Effector CD8-positive, alpha-beta T cell (primary cell): ENCODE measurements at places on chromosomes 1 and 21.

DNA sequence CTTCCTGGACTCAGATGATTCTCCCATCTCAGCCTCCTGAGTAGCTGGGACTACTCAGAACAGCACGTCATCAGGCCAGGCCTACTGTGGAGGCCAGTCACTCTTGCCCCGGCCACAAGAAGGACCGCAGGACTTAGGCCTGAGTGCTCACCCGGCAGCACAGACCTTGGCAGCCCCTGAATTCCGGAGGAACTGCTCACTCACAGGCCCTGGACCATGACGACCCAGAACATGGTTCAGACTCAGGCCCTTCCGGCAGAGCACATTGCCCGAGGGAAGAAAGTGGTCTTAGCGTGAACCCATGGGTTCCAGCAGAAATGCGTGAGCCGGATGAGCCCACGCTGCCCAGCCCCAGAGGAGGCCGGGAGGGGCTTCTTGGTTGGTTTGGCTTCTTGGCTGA is 177.3 kb upstream of the TMEM51 start:
- DNase-seq: no peak

- DNase-seq: no peak
Measured at GRCh38 chr1:193157360-193157759, 29.1 kb downstream of the B3GALT2 start.

DNA sequence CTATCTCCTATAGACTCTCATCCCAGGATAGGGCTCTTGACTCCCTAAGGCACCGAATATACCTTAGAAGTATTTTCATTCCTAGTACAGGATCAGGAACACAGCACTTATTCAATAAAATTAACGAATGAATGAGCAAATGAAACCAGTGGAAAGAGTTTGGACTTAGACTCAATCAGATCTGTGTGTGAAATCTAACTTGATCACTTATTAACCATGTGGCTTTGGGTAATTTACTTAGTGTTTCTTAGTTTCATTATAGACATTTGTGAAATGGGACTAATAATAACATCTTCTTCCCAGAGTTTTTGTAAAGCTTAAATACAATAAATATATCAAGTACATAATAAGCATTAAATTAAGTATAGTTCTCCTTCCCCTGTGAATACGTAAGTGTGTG is 230.1 kb downstream of the ADGRL2 start:
- DNase-seq: no peak

GRCh38 chr1:1336931-1337792 is 6.1 kb downstream of the TAS1R3 start:
- DNase-seq: no peak

DNA sequence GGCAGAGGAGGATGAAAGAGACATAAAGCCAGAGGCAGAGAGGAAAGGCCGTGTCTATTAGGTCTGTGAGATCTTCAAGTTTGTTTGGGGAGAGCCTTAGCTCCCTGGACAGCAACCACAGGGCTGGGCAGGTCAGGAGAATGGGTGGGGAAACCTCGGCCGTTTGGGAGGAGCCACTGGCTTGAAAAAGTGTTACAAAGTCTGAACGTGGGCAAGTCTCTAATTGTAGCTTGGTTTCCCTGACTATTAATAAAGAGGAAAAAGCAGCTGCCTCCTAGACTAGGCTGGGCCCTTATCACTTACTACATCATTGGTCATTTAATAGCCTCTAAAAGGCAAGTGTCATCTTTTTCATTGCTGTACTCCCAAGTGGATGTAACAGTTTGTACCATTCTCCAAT is at the start of gene CCDC17:
Gene CCDC17, minus strand, starts transcription at position 83 of the 400 bp plus-strand sequence. CDS start 145 bp downstream, outside the sequence.
- no peak for DNase-seq

DNA sequence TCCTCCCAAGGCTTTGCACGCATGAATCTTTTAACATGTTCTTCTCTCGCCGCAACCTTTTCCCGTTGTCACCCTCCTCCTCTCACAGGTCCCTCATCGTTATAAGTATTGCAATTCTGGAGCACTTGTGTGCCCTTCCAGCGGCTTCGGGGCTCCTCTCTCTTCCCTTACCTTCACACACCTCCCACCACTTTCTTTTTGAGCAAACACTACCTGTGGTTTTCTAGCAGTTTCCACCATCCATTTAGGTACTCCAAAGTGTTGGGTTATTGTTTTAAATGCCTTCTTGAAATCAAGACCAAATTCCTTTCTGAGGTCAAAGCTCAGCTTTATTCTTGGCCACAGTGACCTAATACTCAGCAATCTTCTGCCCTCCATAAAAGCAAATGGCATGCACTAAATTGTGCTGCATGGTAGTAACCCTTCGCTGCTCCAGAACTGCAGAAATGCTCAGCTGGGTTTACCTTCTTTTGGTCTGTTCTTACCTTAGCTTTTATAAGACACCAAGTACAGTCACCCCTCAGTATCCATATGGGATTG is 472.4 kb downstream of the SETD4 start:
- no peak for DNase-seq

DNA sequence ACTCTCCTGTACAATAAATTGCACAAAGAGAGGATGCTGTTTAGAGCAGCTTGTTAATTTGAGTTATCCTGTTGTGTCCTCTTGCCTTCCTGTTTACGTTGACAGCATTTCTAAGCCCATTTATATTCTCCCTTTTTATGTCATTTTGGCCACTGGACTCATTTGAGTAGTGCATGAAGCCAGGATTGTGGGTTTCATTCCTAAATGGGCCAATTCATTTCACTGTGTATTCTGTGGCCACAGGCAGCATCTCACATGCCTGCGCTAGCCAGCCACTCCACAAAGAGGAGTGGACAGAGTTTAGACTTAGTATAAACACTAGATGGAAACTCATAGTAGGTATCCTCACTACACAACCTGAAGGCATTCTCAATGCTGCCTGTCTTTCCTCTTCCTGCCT is 73.4 kb downstream of the DTL start:
- DNase-seq: no peak

DNA sequence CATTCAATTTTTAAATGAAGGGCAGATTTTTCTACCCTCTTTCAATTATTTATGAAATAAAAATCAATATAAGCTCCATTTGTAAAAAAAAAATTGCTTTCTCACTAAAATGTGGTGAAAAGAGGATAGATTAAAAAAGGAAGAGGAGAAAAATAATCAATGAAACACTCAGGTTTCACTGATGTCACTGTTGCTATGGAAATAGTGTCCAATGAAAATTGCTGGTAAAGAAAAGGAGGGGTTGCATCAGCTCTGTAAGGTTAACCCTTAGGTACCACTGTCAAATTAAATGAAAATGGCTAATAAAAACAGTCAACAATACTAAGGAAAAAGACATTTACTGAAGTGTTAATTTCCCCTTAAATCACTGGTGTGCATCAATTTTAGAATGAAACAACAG is 91.6 kb upstream of the TTC39A start:
- DNase-seq: no peak

DNA sequence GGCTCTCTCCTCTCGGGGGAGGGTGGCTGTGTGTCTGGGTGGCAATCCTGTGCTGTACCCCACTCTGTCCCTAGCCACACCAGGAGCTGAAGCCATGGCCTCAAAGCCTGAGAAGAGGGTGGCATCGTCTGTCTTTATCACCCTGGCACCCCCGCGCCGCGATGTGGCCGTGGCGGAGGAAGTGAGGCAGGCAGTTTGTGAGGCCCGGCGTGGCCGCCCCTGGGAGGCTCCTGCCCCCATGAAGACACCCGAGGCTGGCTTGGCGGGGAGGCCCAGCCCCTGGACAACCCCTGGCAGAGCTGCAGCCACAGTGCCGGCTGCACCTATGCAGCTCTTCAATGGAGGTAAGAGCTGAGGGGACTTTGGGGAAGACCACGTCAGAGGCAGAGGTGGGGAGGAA is 6.3 kb downstream of the FBLIM1 start:
- no peak for DNase-seq

GRCh38 chr1:44810101-44810761 is 1.9 kb downstream of the BTBD19 start:
- no peak for DNase-seq

- peak; percentile 51 for DNase-seq
Measured at GRCh38 chr1:205141236-205142101, 19.7 kb upstream of the RBBP5 start.

DNA sequence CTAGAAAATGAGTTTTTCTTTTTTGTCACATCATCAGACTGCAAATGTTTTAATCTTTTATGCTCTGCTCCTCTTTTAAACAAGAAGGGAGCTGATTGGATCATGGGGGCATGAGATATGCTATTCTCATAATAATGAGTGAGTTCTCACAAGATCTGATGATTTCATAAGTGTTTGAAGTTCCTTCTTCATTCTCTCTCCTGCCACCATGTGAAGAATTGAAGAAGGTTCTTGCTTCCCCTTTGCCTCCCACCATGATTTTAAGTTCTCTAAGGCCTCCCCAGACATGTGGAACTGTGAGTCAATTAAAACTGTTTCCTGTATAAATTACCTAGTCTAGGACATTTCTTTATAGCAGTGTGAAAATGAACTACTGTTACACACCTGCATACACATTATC is 218.2 kb downstream of the NRIP1 start:
- no peak for DNase-seq

GRCh38 chr1:41765152-41765551 is 153.6 kb downstream of the HIVEP3 start:
- DNase-seq: no peak

GRCh38 chr21:23664193-23664694 is 1943.0 kb downstream of the MRPL39 start:
- no peak for DNase-seq

GRCh38 chr1:233143241-233143640 is 152.3 kb downstream of the PCNX2 start:
- DNase-seq: no peak

DNA sequence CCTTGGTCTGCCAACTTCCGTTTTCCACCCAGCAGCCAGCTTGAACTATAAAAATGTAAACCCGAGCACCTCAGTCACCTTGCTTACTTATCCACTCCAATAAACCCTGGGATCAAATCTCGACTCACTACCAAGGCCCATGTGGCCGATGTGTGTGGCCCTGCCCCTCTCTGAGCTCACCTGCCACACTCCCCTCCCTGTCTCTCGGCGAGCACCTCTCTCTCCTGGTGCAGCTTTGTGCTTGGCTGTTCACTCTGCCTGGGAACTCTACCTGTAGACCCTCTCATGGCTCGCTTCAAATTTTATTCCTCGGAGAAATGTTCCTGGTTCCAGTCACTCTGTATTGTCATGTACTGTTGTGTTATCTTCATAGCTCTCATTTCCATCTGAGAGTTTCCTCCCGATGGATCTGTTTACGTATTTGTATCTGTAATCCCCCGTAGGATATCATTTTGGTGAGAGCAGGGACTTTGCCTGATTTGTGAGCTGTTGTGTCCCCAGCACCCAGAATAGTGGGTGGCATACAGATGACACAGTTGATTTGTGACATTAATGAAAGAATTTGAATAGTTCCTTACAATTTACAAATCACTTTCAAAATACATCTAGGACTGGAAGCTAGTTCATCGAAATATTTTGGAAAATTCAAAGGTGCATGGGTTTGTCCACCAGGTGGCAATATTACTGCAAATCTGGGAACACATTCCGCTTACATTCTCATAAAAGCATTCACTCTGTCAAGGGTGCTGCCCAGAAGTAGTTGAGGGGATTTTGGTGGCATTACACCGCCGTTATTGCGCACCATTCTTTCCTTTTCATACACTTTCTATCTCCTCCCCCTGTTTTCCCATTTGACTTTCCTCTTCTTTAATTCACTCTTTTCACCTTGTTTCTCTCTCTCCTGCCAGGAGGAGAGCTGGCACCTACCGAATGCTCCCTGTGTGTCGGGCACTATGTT is 95.3 kb downstream of the ABCA4 start:
- no peak for DNase-seq

GRCh38 chr1:2229037-2229864 is 1.1 kb downstream of the SKI start:
- DNase-seq: no peak

GRCh38 chr1:243731974-243732625 is 117.9 kb downstream of the AKT3 start:
- DNase-seq: no peak

- DNase-seq: no peak
Measured at GRCh38 chr1:99675994-99676393, 30.1 kb downstream of the PALMD start.

- no peak for DNase-seq
Measured at GRCh38 chr1:246786606-246787238, 62.5 kb downstream of the SCCPDH start.

GRCh38 chr1:59342801-59343575 is 46.1 kb downstream of the FGGY start:
- DNase-seq: no peak

DNA sequence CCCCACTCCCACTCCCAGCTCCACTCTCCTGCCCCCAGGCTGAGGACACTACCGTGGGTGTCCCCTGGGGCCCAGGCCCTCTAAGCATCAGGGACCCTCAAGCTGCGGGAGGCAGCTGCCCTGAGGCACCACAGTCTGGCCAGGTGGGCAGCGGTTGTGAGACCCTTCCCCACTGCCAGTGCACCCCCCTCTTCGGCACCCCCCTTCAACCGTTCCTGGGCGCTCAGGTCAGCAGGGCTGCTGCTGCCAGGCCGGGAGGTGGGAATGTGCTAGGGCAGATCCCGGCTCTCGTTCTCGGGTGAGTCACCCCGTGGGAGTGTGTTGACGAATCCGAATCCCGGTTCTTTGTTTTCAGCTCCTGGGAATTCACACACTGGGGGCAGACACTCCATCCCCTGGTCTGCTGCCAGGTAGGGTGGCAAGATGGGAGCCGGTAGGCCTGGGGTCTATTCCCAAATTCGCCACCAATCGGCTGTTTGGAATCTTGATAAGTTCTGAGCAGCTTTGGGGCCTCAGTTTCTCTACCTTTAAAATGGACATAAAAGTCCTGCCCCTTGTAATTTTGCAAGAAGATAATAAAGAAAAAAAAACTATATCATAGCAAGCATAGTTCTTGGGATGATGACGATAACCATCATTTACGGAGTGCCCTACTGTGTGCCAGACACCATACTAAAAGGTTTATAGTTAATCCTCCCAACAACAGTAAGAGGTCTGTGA is 28.5 kb upstream of the CASZ1 start:
- no peak for DNase-seq

- DNase-seq: no peak
Measured at GRCh38 chr21:41600116-41600515, 92.2 kb upstream of the TMPRSS2 start.

DNA sequence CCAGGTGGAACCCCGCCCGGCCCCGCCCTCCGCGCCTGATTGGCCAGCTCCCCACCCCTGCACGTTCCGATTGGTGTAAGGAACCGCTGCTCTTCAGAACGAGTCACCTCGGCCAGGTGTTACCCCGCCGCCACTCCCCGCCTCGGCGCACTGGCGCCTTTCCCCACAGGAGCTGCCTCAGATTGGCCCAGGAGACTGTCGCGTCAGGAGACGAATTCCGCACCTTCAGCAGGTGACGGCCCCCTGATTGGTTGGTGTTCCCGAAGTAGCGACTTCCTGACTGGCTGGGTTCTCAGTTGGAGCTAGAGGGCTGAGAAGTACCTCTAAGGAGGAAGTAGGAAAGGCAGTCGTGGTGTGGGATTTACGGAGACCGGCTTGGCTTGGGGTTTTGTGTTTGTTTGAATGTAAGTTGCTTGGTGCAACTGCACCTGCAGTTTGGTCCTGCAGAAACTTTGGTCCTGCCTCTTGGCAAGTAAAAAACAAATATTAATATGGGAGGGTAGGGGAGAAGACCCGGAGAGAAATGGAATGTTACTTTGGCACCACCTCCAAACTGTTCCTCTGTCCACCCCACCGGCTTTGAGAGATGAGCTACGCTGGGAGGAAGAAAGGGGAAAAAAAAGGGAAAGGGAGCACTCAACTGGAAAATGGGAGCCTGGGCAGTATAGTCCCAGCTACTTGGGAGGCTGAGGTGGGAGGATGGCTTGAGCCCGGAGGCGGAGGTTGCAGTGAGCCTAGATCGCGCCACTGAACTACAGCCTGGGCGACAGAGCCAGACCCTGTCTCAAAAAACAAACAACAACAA is 415 bp upstream of the F11R start:
- peak; percentile 86 for DNase-seq

- no peak for DNase-seq
Measured at GRCh38 chr1:233281711-233282581, 13.6 kb downstream of the PCNX2 start.

GRCh38 chr1:58358346-58358745 is 188.2 kb downstream of the OMA1 start:
- DNase-seq: no peak
